ENCODE measurements at places on chromosomes 3 and 15.

DNA sequence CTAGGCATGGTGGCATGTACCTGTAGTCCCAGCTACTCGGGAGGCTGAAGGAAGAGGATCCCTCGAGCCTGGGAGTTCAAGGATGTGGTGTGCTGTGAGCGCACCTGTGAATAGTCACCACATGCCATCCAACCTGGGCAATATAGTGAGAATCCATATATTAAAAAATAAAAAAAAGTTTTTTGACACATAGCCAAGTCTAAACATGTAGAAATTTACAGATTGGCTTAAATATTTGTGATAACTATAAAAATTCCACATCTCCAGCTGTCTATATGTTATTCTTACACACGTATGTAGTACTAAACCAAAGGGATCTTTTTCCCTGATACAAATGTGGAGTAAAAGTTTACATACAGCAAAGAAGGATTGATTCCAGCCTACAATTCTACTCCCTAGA lies 119.7 kb downstream of the CNTN4 start:
- no peak for DNase-seq

GRCh38 chr3:128969993-128970739 lies 23.7 kb downstream of the CFAP92 start:
- DNase-seq = no peak

DNA sequence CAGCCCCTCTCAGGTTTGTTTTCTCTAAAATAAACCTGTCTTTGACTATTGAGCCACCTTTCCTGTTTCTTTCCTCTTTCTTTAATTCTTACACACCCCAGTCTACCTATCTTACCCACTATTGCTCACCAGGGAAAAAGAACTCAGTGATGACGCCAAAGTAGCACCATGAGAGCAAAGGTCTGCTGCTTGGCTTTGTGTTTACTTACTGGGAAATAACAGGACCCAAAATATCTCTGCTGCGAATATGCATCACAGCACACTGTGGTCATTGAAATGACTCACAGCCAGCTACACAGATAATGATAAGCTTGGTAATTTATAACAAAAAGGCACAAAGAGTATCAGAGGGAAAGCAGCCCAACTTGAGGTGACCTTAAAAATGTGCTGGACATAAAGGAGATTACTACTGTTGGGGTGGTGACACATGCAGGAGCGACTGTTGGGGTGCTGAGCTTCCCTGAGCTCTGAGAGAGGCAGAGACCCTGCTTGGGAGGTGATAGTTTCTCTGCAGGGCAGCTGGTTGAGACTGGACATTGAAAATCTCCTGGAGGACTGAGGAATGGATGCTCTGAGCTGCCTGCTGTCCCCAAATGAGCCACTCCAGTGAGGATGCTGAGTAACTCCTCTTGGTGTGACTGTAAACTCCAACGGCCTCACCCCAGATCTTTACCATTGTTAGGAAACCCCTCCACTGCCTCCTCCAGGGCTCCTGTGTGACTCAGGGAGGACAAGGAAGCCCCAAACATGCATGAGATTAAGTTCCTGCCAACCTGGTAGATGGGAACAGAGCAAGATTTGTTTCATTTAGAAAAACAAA lies 14.5 kb downstream of the EFCAB12 start:
- DNase-seq = no peak

- DNase-seq = peak; percentile 81
These were observed 31.1 kb downstream of the TMEM212 start for GRCh38 chr3:171874251-171874681.

DNA sequence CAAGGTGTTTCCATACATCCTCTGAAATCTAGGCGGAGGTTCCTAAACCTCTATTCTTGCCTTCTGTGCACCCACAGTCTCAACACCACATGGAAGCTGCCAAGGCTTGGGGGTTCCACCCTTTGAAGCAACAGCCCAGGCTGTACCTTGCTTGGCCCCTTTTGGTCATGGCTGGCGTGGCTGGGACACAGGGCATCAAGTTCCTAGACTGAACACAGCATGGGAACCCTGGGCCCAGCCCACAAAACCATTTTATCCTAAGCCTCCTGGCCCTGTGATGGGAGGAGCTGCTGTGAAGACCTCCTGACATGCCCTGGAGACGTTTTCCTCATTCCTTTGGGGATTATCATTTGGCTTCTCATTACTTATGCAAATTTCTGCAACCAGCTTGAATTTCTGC lies 739.0 kb upstream of the NECTIN3 start:
- DNase-seq = peak; percentile 21

- DNase-seq = no peak
These were observed 9.7 kb upstream of the CXCR6 start for GRCh38 chr3:45933591-45933990.

DNA sequence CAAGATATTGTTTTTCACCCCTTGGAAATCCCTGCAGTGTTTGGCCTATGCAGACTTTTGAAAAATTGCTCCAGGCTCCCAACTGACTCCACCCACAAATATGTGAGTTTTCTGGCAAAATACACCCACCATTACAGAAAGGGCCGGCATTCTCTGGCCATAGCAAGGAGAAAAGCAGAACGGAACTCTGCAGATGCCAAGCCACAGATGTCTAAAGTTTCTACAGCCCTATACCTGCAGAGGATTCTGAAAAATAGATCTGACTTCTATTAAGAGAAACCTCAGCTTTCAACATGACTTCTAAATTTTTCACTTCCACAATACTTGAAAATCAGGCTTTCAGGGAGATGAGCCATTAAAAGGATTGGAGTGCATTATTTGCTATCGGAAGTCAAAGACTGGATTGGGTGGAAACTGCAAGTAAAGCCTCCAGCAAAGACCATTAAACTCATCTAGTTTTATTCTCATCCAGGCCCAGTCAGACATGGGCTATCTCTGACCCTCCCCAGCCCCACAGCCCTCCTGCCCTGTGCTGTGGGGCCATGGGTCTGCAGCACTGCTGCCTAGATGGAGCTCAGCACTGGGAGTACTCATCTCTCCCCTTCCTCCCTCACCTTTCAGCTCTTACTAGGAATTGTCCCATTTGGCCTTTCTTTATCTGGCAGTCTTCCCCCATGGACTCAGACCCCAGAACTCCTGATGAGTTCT lies 243.1 kb upstream of the GOLGA6L4 start:
- no peak for DNase-seq
